T47D (cell line): ENCODE measurements at places on chromosomes 6 and 20.

DNA sequence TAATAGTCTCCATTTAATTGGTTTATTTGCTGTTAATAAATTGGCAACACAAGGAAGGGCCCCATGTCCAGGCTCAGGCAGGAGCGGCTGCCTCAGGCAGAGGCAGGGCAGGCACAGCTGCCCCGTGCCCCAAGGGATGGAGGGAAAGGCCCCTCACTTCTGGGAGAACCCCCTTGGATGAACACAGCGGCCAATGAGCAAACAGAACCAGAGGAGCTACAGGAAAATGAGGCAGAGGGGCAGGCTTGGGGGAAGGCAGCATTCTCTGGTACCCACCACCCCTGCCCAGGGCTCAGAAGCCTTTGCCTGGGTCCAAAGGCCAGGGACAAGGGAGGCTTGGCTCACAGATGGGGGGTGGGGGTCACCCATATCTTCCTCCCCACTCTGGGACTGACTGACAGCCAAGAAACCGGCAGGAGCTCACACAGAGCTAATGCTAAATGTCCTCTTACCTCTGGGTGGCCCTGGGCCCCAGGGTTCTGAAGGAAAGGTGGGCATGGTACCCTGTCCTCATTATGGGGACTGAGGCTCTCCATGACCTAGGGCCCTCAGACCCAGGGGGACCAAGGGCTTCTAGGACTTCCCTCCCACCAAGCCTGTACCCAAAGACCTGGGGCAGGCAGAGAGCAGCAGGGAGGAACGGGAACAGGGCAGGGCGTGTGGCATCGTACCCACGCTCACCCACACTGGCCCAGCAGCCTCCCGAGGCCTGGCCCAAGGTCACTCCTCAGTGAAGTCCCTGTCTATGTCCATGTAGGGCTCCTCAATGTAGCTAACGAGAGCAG is 47.0 kb downstream of the MYH7B start:
- no peak for DNase-seq

DNA sequence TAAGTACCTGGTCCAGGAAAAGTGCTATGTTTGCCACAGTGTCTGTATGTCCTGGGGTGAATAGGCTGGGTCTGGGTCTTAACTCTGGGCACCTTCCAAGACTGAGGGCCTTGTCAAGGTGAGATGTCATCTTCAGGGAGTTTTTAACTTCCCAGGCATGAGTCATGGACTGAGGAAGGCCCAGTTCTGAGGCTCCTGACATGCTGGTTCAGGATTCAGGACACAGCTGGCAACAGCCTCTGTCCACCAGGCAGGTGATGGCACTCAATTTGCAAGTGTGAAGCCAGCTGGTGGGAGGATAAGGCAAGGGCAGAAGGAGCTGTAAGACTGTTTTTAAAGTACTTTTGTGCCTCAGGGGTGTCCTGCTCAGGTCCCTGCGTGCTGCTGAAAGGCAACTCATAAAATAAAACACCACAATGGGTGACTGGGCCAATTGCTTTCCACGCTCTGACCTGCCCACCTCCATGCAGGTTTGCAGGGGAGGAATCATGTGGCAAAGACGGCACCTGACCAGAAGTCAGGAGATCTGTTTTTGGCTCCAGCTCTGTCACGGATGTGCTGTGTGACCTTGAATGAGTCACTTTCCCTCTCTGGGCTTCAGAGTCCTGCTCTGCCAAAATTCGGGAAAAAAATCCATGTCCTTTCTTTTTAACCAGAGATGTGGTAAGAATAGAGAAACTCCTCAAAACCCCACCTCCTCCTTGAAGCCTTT is 4.9 kb upstream of the PACSIN1 start:
- no peak for DNase-seq

DNA sequence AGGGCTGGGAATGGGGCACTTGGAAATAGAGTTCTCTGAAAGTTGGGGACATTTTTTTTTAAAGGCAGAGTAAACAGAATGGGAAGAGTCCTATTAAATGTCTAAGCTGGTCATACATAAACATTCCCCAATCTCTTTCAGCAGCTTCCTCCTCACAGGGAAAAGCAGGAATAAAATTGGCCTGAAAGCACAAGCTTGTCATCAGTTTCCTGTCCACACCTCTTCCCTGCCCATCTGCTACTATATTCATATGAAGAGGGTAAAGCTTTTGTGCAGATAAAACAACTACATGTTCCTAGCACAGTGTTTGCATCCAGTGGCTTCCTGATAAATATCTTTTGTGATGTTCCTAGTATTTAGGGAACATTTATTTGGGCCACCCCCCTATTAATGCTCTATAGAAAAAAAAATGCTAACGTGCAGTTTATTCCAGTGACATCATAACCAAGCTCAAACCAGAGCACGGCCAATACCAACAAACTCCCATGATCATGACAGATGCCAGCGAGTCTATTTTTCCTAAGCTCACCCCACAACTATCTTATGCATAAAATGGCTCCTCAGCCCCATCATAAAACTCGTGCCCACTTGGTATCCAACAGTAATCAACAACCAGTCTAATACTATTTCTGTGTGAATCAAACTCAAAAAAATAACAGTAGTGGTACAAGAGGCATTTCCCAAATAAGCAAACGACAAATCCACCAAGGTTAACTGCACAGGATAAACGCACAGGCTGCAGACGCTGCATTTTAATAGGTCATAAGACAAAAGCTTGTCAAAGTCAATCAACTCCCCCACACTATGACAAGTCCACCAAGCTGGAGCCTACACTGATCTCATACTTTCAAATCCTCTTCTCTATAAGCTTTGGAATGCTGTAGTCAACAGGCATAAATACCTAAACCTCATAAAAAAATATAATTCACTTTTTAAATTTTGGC is 95.3 kb downstream of the EPB41L2 start:
- DNase-seq = no peak

DNA sequence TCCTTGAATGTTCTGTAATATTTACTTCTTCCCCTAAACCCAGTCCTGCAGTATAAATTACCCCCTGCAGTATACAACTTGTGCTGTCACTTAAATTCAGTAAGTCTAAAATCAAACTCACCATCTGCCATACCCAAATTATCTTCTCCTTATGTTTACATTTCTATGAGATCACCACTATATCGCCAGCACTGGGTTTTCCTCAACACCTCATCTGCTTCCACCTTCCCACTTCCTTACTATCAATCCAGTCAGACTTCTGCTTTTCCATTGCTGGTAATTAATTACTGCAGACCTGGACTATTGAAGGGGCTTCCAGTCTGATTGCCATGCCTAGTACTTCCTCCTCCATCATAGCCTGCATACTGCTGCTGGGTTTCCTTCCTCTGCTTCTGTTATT is 15.2 kb downstream of the EFHC1 start:
- DNase-seq = no peak

DNA sequence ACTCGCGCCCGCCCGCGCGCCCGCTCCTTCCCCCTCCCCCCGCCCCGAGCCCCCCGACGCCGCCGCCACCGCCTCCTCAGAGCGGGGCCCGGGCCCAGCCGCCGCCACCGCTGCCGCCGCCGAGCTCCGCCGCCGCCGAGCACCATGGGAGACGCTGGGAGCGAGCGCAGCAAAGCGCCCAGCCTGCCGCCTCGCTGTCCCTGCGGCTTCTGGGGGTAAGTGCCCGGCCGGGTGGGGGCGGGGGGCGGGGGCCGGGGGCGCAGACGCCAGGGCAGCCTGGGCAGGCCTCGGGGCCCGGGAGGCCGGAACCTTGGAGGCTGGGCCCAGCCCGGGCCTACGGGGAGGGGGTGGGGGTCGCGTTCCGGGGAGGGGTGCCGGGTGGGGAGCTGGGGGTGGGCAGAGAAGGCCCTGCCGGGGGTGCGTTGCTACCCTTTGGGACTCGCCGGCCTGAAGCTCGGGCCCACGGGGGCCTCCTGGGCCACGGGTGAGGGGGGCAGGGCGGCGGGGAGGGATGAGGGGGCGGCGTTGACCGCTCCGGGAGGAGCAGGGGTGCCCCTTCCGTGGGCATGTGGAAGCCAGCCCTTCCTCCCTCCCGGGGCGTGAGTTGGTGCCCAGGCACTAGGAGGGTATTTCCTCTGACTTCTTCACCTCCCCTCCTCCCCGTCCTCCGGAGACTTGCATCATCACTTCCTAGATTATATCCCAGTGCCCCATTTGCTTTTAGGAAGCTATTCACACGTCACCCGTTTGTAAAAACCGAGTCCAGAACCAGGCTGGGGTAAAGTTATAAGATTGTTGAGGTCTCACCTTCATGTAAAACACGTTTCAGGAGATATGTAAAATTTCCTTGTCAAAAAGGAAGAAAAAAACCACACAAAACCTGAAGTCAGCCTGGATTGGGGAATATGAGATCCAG is 533 bp downstream of the ZFAND3 start:
- DNase-seq = peak; percentile 65
